ENCODE measurements at places on chromosomes 1 and 21.
A peak's percentile ranks its signal among the peaks of the same experiment; 100 is the strongest.

- DNase-seq: no peak
Observed at GRCh38 chr1:67401443-67401842, 28.8 kb downstream of the SERBP1 start.

GRCh38 chr1:215192306-215192705 lies 109.8 kb downstream of the KCNK2 start:
- DNase-seq: no peak

- no peak for DNase-seq
Observed at GRCh38 chr21:14762734-14763694, 216.9 kb upstream of the SAMSN1 start.

DNA sequence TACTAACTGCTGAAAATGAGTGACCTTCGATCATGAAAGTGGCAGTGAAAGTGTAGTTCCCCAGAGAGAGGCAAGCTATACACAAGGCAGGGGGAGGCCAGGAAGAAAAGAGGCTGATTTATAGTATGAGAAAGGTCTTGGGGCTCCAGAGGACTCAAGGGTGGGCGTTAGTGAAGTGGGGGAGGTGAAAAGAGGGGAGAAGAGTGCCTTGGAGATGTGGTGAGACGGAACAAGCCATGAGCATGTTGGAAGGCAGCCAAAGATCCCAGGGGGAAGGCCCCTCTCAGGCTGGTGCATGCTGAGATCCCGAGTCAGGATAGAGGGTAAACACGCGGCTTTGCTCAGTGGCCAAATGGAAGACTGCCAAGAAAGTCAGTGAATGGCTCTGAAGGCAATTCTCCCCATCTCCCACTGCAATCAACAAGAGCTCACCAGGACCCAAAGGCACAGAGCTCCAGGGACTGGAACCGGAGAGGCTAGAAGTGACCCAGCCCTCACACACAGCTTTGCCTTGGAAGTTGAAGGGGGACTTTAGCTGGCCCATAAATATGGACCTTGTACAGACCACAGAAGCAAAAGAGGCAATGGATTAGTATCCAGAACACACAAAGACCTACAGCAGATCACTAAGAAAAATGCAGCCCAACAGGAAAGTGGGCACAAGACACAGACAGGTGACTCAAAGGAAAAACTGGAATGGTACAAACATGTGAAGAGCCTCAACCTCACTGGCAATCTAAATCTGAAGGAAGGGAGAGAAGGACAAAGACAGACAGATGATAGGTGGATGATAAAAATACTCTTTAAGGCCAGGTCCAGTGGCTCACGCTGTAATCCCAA lies 49.6 kb downstream of the HSF2BP start:
- DNase-seq: no peak

DNA sequence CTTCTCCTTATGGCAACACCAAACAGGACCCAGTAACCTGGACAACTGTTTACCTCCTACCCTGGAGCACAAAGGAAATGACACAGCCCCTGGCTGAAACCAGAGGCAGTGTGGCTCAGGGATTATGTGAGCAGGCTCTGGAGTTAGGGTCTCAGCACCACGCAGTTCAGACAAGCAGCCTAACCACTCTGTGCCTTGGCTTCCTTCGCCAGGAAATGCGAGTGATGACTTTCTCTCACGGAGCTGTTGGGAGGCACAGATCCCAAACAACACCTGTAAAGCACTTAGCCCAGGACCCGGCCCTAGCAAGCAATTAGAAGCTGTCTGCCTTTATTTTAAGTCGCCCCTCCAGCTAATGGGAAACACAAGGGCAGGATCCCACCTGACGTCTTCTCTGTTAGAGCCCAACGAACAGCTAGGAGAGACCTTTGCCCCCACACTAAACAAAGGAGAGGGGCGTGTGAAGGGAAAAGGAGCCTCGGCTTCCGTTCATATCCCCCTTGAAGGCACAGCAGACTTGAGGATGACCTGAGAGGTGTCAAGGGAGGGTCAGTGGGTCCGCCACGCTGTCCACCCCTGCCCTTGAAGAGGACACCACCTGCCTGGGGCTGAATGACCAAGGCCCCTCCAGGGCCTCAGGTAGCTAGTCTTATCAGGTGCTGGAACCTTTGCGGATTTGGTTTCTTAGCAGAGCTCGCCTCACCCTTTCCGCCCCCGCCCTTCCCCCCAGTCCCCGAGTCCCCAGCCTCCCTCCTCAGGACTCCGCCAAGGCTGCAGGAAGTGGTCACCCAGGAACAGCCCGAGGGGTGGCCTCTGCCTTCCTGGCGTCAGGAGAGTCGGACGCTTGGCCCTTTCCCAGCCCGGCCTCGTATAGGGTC lies 860 bp downstream of the TMEM63A start:
- DNase-seq: peak; percentile 37

GRCh38 chr21:26508903-26509302 lies 64.2 kb downstream of the CYYR1 start:
- DNase-seq: no peak

GRCh38 chr21:23401278-23401677 lies 2206.0 kb downstream of the MRPL39 start:
- no peak for DNase-seq

DNA sequence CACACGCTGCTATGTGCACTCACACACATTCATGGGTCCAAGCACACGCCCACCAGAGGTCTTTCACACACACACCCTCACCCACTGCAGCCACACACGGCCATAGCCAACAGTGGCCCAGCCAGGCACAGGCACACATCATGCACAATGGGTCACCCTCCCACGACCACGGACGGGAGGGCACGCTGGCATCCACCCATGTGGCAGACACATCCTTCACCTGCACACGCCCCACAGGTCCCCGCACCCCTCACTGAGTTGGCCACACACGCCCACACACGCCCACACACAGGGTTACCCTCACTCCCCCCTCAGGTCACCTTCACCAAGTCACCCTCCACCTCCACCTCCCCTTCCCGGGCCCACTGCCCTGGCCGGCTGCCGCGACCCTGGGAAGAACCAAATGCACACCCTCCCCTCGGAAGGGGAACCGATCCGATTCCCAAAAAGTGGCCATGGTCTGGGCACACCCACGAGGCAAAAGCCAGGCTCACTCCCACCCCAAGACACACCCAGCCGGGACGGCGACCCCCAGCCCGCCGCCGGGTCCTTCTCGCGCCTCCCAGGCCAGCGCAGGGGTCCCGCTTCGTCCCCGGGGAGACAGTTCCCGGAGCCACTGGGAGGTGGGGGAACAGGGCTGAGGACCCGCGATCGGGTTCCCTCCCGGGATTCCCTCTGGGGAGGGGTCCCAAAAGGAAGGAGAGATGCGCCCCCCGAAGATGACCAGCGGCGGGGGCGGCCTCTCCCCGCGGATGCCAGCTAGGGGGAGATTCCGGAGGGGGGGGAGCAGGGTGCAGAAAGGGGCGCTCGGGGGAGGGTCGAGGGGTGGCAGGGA lies 860 bp downstream of the SDC3 start:
- DNase-seq: no peak

GRCh38 chr1:56189454-56189853 lies 389.9 kb downstream of the PLPP3 start:
- no peak for DNase-seq

Data from SW 1271 (cell line).